ENCODE measurements at places on chromosomes 7 and 10. TPM values are rescaled to one million over a fixed set of nuclear protein-coding genes. Genes with fewer than 3 reads are reported as not detected.

EBLN1 gene
- not detected for total RNA-seq

MYL7 gene
- total RNA-seq, result not detected

SPDYE5 gene
- total RNA-seq, result not detected

SFTPA1 gene
- total RNA-seq, result not detected

CYP2E1 gene
- under 0.01 TPM for total RNA-seq

SUN3 gene
- not detected for total RNA-seq

PCDH15 gene
- not detected for total RNA-seq

KCP gene
- total RNA-seq, result not detected

HEPACAM2 gene
- not detected for total RNA-seq

PGAM2 gene
- 0.26 TPM for total RNA-seq

ARMH3 gene
- total RNA-seq, result 5.7 TPM

DYDC2 gene
- not detected for total RNA-seq

BLOC1S2 gene
- total RNA-seq, result 38.5 TPM

VWDE gene
- not detected for total RNA-seq

IL6 gene
- total RNA-seq, result 3.0 TPM

FAM25C gene
- total RNA-seq, result not detected

TMEM229A gene
- total RNA-seq, result 0.26 TPM

MTURN gene
- total RNA-seq, result 27.5 TPM

CH25H gene
- 1.6 TPM for total RNA-seq

HK1 gene
- 104 TPM for total RNA-seq

TLX1 gene
- not detected for total RNA-seq

TET1 gene
- total RNA-seq, result 5.4 TPM

SRRM3 gene
- 2.7 TPM for total RNA-seq

SORBS1 gene
- 1.1 TPM for total RNA-seq

FAM25G gene
- not detected for total RNA-seq

ZNF248 gene
- 2.9 TPM for total RNA-seq

SERPINE1 gene
- 1,123 TPM for total RNA-seq

AQP1 gene
- 10.9 TPM for total RNA-seq

LRRC17 gene
- total RNA-seq, result 76.1 TPM

SPAM1 gene
- not detected for total RNA-seq

HTR7 gene
- total RNA-seq, result 0.35 TPM

PON1 gene
- not detected for total RNA-seq

HOXA10 gene
- total RNA-seq, result not detected

CTBP2 gene
- total RNA-seq, result 36.8 TPM

HOXA6 gene
- total RNA-seq, result 0.26 TPM

WEE2 gene
- total RNA-seq, result not detected

PDK4 gene
- total RNA-seq, result 11.6 TPM

TRPV5 gene
- total RNA-seq, result not detected

ZNF425 gene
- total RNA-seq, result 2.3 TPM

WIPF3 gene
- not detected for total RNA-seq
